Hippocampal formation (tissue), 2 donors: ENCODE measurements at places on chromosomes 11 and 22.

DNA sequence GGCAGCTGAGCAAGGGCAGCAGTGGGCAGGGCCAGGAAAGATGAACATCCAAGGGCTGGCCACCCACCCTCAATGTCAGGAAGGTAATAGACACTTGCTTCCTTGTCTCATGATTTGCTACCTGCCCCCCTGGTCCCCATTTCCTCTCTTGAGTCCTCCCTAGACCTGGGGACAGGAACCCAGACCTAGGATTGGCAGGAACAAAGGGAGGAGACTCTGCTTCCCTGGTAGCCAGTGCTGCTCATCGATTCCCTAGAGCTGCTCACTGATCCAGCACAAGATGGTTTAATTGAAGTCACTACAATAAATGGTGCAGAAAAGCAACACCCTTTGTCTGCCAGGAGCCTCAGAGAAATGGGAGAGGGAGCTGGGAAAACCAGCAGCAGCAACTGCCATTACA, 67.8 kb upstream of the CHST1 start:
- no peak for DNase-seq

DNA sequence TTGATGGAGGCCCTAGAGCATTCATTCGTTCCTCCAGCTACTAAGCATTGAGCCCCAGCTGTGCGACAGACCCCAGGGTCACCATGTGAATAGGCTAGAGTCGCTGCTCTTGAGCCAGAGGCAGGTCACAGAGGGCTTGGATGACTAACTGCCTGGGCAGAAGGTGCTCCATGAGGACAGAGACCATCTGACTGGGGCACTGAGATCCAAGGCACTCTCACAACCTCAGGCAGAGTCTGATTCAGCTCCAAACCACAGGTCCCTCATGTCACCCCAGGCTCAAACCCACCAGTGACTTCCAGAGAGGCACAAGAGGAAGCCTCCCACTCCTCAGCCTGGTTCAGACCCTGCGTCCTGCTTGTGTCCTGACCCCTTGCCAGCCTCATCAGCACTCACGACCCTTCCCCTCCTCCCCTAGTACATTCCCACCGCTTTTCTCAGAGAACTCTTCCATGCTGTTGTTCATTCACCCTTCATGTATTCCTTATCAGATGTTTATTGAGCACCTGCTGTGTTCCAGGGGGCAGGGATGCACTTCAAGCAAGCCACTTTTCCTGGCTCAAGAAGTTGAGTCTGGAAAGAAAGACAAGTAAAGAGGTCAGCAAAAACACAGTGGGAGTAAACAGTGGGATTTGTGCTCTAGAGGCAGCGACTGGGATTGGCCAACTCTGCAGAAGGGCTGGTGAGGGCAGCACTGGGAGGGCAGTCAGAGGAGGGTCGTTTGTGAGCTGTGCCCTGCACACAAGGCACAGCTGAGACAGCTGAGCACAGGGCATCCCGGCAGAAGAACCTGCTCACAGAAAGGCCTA, 9.3 kb downstream of the OAF start:
- DNase-seq = no peak

DNA sequence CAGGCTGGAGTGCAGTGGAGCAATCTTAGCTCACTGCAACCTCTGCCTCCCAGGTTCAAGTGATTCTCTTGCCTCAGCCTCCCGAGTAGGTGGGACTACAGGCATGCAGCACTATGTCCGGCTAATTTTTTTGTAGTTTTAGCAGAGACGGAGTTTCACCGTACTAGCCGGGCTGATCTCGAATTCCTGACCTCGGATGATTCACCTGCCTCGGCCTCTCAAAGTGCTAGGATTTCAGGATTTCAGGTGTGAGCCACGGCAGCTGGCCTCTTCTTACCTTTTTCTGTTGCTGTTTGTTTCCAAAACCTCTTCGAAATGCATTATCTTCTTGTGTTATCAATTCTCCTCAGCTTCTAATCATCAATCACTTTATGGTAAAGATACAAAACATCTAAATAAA, 22.1 kb upstream of the TMEM135 start:
- no peak for DNase-seq

DNA sequence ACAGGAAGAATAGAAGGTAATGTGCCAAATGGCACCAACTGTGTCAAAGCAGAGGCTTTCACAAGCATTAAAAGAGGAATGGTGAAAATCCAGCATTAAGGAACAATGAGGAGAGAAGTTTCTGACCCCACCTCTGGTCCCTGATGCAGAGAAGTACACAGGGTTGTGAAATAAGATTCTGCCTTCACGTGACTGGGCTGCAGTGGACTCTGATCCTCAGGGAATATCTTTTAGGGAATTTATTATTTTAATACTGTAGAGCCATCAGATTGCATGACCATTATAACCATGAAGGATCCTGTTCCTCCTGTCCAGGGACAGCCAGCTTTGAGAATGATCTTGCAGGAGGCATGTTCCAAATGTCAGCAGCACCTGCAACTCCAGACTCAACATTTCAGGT, 74.4 kb upstream of the FAR1 start:
- DNase-seq = no peak

DNA sequence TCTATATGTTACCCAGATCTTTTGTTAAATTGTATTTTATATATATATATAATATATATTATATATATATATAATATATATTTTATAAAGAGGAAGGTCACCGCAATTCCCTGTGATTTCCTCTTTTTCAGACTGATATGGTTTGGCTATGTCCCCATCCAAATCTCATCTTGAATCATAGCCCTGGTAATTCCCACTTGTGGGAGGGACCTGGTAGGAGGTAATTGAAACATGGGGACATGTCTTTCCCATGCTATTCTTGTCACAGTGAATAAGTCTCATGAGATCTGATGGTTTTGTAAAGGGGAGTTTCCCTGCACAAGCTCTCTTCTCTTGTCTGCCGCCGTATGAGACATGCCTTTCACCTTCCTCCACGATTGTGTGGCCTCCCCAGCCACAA, 157.6 kb downstream of the RAB38 start:
- DNase-seq = no peak

- no peak for DNase-seq
Measured at GRCh38 chr11:28529540-28530410, 421.6 kb downstream of the METTL15 start.
